ENCODE measurements at places on chromosomes 16 and 17. TPM values are rescaled to one million over a fixed set of nuclear protein-coding genes. Genes with fewer than 3 reads are reported as not detected.

DNA sequence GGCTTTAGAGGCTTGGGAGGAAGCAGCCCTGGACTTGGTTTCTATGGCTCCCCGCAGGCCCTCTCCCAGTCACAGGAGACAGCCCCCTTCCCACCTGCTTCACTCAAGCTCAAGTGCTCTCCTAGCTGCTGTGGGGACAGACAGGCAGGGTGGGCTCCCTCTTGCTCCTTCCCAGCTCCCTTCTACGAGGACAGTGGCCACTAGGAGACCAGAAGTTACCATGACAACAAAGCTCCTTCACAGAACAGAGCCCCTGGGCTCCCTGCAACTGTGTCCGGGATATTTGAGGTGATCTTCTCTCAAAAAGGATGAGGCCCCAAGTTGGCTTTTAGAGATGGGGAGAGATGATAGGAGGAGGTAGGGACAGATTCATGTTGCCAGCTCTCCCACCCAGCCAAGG is 116.3 kb downstream of the AMFR start:
- H3K27ac ChIP-seq, result no peak overlapping the region
- DNase-seq, result no peak
- H3K4me1 ChIP-seq, result no peaks in the 10 kb centered on the region
- H3K4me3 ChIP-seq, result no peak overlapping the region

Gene MPP3
- 0.30 TPM for total RNA-seq

GRCh38 chr16:68640972-68641371 is 4.1 kb upstream of the CDH3 start:
- DNase-seq, result no peak
- peaks cover 24% of the 10 kb centered on the region for H3K4me1 ChIP-seq
- H3K27me3 ChIP-seq, result peaks cover 33% of the 10 kb centered on the region
- H3K36me3 ChIP-seq, result no peaks in the 10 kb centered on the region
- no peak overlapping the region for H3K27ac ChIP-seq

DNA sequence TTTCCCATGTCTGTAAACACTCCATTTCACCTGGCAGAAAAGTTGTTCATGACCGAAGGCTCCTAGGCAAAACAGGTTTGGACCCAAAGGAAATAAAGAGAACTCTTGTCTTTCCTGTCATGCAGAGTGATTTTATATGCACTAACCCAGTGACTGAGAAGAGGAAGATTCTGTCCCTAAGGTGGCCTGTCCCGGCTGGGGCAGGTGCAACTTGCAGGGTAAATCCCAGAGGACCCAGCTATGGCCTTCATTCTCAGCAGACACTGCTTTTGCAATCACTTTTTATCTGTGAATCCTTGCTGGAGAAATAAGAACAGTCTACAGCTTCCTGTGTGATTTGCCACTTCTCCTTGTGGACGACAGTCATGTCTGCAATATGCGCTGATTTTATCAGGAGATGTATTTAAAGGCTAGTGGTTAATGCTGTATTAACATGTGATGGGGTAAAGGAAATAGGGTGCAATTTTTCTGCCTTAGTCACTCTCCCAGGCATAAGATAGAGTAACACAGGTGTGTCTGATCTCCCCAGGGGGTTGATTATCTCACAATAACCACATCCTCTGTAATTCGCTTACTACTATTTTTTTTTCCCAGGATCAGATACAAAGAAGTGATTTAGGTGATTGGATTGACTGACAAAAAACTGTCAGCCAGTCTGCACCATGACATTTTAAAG is 696.8 kb upstream of the SOX9 start:
- no peak overlapping the region for H3K4me3 ChIP-seq
- no peaks in the 10 kb centered on the region for H3K36me3 ChIP-seq
- DNase-seq, result no peak
- no peak overlapping the region for H3K27ac ChIP-seq

GRCh38 chr17:7572338-7572587 is 7.2 kb upstream of the CD68 start:
- peaks cover 53% of the 10 kb centered on the region for H3K4me1 ChIP-seq
- no peaks in the 10 kb centered on the region for H3K27me3 ChIP-seq
- H3K4me3 ChIP-seq, result peak overlapping the region; percentile 85
- peaks cover 67% of the 10 kb centered on the region for H3K36me3 ChIP-seq
- H3K27ac ChIP-seq, result peak overlapping the region; percentile 99

Gene PRR35
- not detected for total RNA-seq

DNA sequence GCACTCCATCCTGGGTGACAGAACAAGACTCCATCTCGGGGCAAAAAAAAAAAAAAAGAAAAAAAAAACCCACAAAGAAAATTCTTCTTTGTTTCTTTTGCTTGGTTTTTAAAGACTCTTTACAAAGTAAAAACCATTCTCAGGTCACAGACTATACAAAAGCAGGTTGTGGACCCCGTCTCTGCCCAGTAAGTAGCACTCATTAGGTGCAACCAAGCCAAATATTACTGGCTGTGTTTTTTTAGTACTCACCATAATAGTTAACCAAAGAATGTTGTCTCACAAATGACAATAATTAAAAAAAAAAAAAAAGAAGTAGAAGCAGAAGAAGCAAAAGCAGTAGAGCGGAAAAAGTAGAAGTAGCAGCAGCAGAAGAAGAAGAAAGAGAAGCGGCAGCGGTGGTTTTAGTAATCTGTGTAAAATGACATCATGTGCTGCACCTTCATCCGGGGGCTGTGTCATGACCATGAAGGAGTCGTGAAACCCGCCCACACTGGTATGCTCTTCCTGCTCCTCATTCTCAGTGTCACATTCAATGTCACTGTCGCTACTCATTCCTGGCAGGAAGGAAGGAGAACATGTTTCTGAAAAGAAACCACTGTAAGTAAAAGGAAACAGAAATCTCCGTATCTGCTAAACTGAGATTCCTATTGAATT is 105.4 kb downstream of the TRIM37 start:
- peak overlapping the region; percentile 89 for H3K27ac ChIP-seq
- peaks cover 19% of the 10 kb centered on the region for H3K36me3 ChIP-seq
- no peaks in the 10 kb centered on the region for H3K27me3 ChIP-seq
- H3K4me3 ChIP-seq, result peak overlapping the region; percentile 71

DNA sequence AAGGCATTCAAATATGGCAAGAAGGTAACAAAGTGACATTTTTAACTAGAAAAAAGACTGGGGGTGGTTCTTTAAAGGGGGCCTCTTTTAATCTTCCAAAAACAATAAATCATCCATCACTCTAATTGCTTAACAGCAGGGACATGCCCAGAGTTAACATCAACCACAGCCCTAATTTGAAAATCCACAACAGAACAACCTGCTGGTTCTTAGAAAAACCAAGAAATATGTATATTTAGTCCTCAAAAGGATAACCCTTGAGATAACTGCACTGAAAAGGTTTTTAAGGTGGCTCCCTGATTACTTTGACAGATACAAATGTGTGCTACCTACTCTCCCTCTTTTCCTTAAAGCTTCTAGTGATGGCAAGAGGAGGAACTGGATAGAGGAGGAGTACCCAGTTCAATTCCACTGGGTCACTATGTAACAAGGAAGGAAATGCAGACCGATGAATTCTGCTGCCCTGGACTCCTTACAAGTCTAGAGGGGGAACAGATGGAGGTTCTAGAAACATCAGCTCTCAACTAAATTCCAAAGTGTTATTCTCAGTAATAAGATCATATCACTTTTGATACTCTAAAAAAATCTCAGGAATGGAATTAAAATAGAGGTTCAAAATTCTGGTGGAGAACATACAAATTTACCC is 54.3 kb downstream of the N4BP1 start:
- DNase-seq, result no peak
- no peak overlapping the region for H3K4me3 ChIP-seq
- H3K4me1 ChIP-seq, result peaks cover 70% of the 10 kb centered on the region
- H3K27me3 ChIP-seq, result no peaks in the 10 kb centered on the region
- H3K36me3 ChIP-seq, result peaks cover 25% of the 10 kb centered on the region

DNA sequence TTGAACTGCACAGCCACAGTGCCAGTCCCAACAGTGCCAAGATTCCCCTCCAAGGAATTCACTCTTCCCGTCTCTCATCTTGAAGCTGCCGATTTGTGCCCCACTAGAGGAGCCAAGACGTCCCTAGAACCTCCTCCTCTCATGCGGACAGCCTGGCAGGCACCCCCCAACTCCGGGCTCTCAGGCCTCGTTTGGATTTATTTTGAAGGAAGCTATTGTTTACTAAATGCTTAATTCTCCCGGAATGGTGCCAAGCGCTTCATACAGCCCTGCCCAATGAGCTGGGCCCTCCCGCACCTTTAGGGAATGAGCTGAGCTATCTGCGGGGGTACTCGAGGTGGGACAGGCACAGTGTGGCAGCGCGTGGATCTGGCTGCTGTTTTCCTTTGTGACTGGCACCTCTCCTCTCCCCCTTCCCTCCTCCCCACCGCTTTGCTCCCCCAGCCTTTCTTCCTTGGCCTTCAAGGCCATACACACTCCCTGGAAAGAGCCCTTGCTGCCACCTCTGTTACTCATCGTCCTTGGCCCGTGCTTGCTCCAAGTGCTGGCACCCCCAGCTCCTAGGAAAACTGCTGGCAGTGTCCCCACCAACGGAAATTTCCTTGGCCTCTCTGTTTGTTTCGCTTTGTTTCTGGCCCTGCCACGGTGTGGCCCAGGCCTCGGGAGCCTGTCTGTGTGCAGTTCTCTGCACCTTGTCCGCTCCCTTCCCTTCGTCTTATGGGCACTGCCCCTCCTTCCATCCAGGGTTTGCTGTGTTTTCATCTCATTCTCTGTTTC is 49.9 kb upstream of the CDR2 start:
- H3K27me3 ChIP-seq, result no peaks in the 10 kb centered on the region
- no peak for DNase-seq
- peaks cover 20% of the 10 kb centered on the region for H3K36me3 ChIP-seq
- H3K27ac ChIP-seq, result no peak overlapping the region
- H3K4me3 ChIP-seq, result no peak overlapping the region

DNA sequence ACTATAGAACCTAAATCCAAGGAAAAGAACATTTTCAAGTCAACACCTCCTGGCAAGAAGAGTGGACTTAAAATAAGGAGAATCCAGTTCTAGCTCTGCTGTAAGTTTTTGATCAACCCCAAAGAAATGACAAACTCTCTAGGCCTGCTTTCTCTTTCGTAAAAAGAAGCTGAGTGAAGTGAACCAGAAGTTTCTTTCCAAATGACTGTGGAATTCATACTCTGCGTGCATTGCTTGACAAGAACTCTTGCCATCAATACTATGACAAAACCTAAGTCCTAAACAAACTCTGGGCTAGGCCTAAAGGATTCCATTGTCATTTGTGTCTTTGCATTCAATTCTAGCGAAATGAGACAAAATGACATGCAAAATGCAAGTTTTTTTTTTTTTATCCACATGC is 187.5 kb upstream of the SOX9 start:
- no peaks in the 10 kb centered on the region for H3K4me1 ChIP-seq
- no peaks in the 10 kb centered on the region for H3K36me3 ChIP-seq
- H3K27me3 ChIP-seq, result no peaks in the 10 kb centered on the region
- no peak overlapping the region for H3K4me3 ChIP-seq
- no peak overlapping the region for H3K27ac ChIP-seq

Gene KCNG4
- total RNA-seq, result not detected

GRCh38 chr17:61139219-61139618 is 260.4 kb upstream of the TBX2 start:
- H3K4me3 ChIP-seq, result peak overlapping the region; percentile 34
- peak overlapping the region; percentile 37 for H3K27ac ChIP-seq
- peak; percentile 75 for DNase-seq
- H3K27me3 ChIP-seq, result no peaks in the 10 kb centered on the region
- H3K4me1 ChIP-seq, result peaks cover 19% of the 10 kb centered on the region

DNA sequence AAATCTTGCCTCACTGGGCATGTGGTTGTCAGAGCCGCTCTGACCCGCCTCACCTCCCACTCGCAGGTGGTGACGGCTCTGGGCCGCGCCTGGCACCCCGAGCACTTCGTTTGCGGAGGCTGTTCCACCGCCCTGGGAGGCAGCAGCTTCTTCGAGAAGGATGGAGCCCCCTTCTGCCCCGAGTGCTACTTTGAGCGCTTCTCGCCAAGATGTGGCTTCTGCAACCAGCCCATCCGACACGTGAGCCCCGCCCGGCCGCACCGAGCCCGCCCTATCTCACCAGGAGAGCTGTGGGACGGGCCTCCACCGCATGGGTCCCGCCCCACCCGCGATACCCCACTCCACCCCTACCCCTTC is 4.0 kb downstream of the TGFB1I1 start:
- H3K4me3 ChIP-seq, result peak overlapping the region; percentile 78
- peaks cover 22% of the 10 kb centered on the region for H3K27me3 ChIP-seq
- H3K36me3 ChIP-seq, result no peaks in the 10 kb centered on the region
- no peak overlapping the region for H3K27ac ChIP-seq
- peaks cover 16% of the 10 kb centered on the region for H3K4me1 ChIP-seq
- DNase-seq, result no peak

Gene GPS2
- 28.2 TPM for total RNA-seq

Gene TBC1D3B
- 2.6 TPM for total RNA-seq

DNA sequence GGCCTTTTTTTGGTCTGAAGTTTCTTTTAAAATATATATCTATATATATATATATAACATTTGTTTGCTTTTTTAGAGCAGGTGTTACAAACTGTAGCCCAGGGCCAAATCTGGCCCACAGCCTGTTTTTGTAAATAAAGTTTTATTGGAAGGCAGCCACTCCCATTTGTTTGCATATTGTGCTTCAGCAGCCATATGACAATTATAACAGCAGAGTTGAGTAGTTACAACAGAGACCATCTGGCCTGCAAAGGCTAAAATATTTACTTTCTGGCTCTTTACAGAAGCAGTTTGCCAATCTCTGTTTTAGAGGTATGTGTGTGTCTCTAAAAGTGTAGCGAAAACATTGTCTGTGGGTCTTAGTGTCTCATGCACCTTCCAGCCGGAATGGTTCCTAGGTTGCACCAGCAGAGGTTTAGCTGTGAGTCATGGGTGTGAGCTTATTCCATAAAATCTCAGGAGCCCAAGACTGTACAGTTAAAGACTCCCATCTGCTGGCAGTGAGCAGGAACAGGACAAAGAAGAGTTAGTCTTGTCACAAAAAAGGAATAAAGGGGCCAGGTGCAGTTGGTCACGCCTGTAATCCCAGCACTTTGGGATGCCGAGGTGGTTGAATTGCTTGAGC is 23.8 kb downstream of the LCMT1 start:
- DNase-seq, result no peak
- no peak overlapping the region for H3K27ac ChIP-seq
- no peak overlapping the region for H3K4me3 ChIP-seq
- no peaks in the 10 kb centered on the region for H3K4me1 ChIP-seq

GRCh38 chr17:57832314-57833178 is 17.3 kb downstream of the MRPS23 start:
- peaks cover 5% of the 10 kb centered on the region for H3K36me3 ChIP-seq
- H3K4me1 ChIP-seq, result peaks cover 4% of the 10 kb centered on the region
- H3K27ac ChIP-seq, result no peak overlapping the region
- no peaks in the 10 kb centered on the region for H3K27me3 ChIP-seq

Gene FBXO39
- total RNA-seq, result not detected

GRCh38 chr17:32223703-32224102 is 41.9 kb upstream of the RHBDL3 start:
- no peak overlapping the region for H3K4me3 ChIP-seq
- H3K4me1 ChIP-seq, result peaks cover 44% of the 10 kb centered on the region
- H3K36me3 ChIP-seq, result peaks cover 4% of the 10 kb centered on the region
- H3K27ac ChIP-seq, result no peak overlapping the region
- DNase-seq, result no peak

GRCh38 chr17:74282587-74283370 is 8.7 kb downstream of the DNAI2 start:
- H3K4me1 ChIP-seq, result peaks cover 34% of the 10 kb centered on the region
- no peak overlapping the region for H3K4me3 ChIP-seq
- no peaks in the 10 kb centered on the region for H3K36me3 ChIP-seq

Gene GGT6
- total RNA-seq, result not detected

- no peaks in the 10 kb centered on the region for H3K27me3 ChIP-seq
- H3K4me1 ChIP-seq, result peaks cover 47% of the 10 kb centered on the region
These were observed 27.2 kb upstream of the SKAP1 start for GRCh38 chr17:48457080-48457836.

- DNase-seq, result peak; percentile 62
- peak within 1 kb of the TSS; percentile 92 for H3K27ac ChIP-seq
- peaks cover 48% of the 10 kb centered on the region for H3K4me1 ChIP-seq
These were observed at the start of gene NLRC3 for GRCh38 chr16:3577302-3577752. TSS of gene NLRC3 (minus strand) at chr16:3577403. CDS start at chr16:3565036, 12,367 bp downstream.

Gene SRCIN1
- 0.94 TPM for total RNA-seq

Gene PLD6
- total RNA-seq, result 5.3 TPM

Gene KRTAP1-5
- total RNA-seq, result not detected

- H3K4me3 ChIP-seq, result no peak overlapping the region
- peaks cover 2% of the 10 kb centered on the region for H3K36me3 ChIP-seq
These were observed 13.8 kb downstream of the DNAAF8 start for GRCh38 chr16:4747906-4748681.
